ENCODE measurements at places on chromosomes 7 and 10.
A peak's percentile ranks its signal among the peaks of the same experiment; 100 is the strongest.

DNA sequence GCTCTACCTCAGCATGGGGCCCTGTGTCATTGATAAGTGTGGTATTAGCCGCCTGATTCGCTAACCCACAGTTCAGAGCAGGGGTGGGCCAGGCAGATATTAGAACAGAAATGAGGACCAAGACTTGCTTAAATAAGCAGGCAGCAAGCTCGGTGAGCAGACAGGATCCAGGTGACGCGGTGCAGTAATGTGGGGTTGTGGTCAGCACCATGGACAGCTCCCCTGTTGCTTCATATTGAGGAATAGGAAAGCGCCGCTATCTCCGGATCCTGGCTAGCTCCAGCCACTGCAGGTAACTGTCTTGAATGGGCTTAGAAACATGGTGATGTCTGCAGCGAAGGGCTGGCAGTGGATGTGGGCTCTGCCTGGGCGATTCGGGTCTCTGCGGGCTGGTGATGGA, 51.3 kb upstream of the GPR26 start:
- ATAC-seq = peak; percentile 77

DNA sequence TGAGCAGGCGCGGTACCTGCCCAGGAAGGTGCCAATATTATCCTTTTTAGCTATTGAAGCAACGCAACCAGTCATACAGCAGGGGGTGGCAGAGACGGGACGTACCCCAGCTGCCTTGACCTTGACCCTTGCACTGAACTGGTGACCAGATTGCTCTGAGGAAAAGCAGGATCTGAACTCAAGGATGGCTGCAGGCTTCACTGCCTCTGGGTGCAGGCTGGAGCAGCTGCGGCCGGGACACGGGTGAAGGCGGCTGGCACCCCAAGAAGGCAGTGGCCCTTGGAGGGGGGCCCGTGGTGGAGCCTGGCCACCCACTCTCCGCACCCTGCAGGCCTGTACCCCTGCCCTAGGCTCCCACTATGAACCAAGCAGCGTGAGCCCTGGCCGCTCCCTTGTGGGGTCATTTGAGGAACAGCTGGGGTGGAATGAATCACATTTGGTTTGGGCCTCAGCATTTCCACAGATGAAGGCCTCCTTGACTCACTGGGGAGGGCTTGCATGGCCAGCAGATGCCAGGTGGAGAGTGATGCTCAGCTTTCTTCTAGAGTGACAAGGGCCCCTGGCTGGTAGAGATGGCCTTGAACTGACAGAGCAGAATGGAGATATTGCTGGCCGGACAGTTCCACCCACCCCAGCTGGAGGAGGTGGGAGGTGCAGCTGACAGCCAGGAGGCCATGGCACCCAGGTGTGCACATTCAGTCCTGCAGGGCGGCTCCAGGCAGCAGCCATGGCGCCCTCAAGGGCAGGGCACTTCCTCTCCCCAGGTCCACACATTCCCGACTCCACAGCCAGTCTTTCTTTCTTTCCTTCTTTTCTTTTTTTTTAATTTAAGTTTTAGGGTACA, 218.7 kb downstream of the WDR37 start:
- ATAC-seq = peak; percentile 18

GRCh38 chr10:46545861-46546590, 10.4 kb downstream of the GPRIN2 start:
- no peak for ATAC-seq

DNA sequence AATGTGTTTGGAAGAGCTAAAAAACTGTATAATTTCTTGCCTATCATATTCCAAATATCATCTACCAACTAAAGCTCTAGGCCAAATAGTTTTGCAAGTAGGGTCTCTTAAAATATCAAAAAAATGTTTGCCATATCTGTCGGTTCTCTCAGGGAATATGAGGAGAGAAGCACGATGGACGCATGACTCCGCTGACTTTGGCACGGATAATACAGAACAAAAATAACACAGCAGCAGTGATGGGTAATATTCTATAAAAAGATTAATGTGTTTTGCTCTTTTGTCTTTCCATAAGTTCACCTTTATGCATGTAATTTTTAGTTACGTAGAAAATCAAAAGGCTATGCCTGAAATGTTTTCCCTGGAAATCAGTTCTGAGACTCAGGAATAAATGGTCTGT, 919 bp upstream of the IDI2 start:
- no peak for ATAC-seq

DNA sequence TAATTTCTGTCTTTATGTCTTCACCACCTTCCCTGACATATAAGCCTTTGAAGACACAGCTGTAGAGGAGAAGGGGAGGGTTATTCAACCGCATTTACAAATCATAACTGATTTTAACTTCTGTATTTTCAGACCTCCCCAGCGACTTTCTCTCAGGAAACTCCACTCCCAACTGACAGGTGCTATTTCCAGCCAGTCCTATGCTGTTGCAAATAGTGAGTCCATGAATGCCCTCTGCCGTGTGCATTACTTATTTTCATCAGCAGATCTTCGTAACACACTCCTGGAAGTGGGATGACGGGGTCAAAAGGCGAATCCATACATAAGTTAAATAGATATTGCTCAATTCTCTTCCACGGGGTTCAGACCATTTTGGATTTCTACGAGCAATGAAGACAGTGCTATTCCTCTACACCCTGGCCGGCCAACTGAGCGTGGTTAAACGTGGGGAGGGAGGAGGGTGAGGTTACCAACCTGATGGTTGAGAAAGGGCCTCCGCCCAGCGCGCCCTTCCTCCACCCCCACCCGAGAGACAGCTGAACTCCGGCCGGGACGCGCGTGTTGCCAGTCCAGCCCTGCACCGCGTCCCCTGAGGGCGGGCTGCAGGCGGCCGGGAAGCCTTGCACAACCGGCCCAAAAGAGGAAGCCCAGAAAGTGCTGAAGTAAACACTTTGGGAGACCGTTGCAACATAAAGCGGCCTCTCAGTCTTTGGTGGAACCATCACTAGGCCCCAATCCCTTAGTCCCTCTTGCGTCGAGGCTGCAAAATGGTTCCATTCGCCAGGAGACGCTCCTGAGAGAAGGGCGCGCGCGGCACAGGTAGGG, at the start of gene APBB1IP:
TSS of gene APBB1IP (plus strand) at position 705 of the 825 bp plus-strand sequence. CDS start 53,986 bp downstream, outside the sequence.
- peak; percentile 74 for ATAC-seq

DNA sequence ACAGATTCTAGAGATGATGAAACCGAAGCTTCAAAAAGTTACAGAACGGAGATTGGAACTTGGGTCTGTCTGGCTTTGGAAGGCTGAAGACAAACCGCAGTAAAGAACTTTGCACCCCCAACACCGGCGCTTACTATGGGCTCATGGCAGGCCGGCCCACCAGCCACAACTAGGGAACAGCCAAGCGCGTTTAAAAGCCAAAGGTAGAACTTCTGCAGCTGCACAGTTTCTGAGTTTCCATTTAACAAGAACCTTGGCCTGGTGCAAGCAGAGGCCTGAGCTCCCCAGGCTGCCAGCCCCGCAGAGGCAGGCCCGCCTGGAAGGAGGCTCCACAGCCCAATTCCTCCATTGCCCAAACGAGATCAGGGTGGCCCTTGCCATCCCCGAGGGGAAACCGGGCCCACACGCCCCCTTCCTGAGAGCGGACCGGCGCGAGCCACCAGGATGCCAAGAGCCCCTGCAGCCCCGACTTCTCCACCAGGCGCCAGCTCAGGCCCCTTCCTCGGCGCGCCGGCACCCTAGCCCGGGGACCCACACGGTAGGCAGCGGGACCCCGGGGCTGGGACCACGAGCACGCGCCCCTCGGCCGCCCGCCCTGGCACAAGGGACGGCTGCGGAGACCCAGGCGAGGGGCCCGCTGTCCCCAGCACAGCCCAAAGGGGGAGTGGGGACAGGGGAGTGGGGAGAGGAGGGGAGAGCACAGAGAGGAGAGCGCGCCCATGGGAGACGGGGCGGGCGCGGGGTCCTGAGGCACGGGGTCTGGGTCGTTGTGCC, 566 bp downstream of the MAD1L1 start:
- ATAC-seq = peak; percentile 49

DNA sequence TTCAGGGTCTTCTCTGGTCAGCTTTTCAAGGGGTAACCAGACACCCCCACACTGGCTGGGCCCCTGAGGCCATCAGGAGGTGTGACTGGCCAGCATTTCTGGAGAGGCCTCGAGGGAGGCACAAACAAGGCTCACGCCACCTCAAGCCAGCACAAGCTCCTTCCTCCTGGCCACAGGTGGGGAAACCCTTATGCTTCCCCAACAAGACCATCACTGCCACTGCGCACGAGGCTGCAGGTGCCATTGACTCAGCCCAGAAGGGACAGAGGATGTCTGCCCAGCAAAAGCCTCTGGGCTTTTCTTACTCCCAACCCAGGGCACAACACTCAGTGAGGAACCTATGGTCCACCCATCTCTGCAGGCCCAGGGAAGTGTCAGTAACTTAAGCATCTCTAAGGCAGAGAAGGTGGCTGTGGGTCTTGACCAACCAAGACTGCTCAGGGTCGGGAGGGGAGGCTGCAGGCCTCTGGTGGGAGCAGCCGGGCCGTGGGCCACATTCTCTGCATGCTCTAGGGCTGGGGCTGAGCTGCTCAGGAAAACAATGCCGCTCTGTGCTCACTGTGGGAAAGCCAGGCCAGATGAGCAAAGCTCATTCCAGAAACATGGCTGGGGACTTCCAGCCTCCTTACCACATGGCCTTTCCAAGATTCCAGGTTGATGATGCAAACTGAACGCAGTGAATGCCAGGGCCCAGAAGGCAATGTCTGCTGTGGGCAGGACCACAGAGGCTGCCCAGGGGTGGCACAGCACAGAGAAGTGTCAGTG, 24.2 kb upstream of the RASSF4 start:
- ATAC-seq = no peak

DNA sequence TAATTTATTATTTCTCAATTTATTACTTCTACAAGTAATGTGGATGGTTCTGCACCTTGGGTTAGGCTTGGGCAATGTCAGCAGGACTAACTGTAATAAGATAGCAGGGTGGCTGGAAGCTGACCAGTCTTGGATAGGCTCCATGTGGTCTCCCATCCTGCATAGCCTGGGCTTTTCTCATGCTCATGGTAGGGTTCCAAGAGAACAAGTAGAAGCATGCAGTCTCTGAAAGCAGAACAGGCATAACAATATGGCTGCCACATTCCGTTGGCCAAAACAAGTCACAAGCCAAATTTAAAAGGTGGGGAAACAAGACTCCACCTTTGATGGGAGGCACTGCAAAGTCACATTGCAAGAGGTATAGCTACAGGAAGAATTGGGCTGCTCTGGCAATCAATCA, 98.6 kb upstream of the MDFIC start:
- peak; percentile 21 for ATAC-seq
